ENCODE measurements at places on chromosomes 7 and 10.

DNA sequence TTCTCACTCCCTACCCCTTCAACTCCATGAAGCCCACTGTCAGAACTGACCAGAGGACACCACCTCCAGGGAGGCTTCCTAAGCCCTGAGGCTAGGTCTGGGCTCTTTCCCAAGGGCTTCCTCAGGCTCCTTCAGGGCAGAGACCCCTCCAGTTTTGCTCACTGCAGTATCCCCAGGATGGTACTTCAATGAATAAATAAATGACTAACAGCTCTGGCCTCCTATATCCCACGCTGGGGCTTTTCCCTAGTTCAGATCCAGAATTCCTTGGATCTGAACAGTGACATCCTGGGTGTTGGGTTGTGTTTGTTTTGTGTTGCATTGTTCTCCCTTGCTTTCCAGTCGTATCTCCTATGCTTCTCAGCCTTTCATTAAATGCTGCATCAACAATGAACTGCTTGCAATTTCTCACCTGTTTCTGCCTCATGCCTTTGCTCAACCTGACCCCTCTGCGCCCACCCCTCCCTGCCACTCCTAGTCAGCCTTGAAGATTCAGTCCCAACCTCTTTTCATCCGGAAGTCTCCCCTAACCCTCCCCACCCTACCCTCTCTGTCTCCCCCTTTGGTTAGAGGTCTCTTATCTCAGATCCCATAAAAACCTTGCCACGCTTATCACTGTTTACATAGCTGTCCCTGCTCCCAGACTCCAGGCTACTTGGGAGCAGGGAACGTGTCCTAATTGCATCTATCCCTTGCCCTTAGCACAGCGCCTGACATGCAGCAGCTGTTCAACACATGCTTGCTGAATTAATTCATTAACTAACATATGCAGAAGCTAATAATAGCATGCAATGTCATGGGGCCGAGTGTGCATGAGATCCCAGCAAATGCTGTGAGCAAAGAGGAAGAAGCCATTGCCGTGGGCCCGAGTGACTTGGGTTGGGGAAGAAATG lies 41.7 kb downstream of the PPP1R3C start:
- DNase-seq: no peak

DNA sequence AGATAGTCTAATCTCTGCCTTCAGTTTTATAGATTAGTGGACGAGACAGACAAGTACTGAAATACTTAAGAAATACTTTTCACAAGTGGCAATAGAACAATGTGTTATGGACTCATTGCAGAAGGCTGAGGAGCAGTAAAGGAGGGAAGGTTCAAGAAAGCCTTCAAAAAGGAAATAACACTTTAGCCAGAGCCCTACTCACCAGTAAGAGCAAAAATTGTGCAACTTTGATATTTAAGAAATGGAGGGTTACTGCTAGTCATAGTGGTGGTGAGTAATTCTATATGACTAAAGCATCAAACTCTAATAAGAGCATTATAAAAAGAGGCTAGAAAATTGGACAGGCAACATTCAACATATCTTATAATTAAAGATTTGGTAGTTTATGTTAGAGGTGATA lies 28.8 kb downstream of the PTPN12 start:
- DNase-seq: no peak

DNA sequence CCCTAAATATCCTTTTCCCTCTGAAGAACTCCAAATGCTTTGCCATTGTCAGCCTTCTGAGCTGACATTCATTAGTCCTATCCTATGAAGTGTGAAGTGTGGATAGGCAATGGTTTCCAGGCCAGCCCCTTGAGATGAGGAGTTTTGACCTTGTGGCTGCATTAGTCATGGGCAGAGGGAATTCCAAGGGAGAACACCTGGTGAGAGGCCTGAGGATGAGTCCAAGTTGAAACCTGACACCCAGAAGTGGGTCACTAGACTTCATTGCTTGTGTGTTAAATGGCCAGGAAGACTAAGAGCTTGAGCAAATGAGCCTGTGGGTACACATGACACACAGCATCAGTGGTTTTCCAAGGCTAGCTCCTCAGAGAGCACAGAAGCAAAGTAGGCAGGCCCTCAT lies 260.8 kb downstream of the SKAP2 start:
- no peak for DNase-seq

DNA sequence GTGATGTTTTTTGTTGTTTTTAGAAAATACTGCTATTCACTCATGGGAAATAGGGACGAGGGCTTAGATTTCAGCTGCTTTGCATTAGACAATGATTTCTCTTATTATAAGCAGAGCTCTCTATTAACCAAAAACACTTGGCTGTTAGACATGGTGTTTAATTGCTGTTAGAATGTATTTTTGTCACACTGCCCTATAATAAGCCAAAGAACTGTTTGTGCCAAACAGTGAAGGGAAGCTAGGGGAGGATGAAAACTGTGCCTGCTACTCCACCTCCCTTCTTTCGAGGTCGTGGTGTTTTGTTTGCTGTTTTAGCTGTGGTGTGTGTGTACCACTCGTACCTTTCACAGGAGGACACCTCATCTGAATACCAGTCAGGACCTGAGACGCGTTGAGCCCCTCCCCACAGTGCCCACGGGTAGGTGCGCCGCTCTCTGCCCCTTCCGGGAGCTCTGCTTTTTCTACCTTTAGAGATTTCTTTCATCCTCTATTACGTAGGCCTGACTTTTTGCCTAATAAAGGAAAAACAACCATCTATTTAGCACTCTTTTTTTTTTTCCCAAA lies 57.9 kb downstream of the CUX1 start:
- DNase-seq: no peak

DNA sequence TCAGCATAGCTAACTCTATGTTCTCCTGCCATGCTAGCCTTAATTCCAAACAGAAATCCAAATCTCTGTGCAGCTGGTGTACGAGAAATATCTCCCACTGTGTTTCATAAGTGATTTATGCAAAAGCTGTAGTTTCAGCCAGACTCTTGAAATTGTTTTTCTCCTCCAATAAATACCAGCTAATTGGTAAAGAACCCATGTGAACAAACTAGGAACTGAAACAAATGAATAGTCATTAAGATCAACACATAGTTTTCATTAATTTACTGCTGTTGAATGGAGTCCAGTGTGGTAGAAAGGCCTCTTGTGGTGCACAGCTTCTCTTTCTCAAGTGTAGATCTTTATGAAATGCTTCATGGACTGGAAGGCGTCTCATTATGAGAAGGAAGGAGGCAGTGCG lies 18.4 kb downstream of the PPP1R17 start:
- DNase-seq: no peak

DNA sequence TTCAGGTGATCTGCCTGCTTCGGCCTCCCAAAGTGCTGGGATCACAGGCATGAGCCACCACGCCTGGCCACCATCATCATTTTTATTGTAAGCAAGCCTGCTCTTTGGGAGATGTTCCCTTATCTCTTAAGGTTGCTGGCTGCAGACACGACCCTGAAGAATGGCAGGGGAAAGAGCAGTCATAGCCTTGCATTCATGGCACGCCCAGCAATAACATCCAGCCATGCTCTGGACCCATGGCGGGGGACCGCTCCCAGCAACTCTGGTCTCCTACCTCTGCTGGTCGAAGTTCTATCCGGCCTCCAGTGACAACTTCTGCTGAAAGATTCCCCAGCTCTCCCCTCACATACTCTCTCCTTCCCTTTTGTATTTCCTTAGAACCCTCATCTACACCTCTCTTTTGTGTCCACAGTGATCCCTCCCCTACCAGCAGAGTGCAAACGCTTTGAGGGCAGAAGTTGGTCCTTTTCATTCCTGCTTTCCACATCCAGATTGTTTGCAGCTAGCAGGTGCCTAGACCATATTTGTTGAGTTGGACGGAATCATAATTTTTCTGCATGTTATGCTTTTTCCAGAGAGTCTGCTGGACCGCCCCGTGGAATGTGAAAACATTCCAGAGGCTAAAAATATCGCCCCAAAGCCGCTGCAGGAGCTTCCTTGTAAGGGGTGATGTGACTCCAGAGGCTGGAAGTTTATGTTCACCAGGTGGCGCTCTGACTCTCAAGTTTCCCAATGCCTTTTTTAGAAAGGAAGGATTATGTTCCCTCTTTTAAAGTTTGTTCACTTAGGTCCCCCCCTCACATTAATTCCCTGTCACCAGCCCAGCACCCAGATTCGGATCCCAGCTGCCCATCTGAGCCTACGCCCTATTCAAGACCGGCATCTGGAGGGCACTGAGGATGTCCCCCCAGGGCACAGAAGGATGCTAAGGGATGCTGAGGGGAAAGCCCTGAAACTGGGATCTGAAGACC lies 4.3 kb upstream of the MARVELD1 start:
- DNase-seq: no peak

DNA sequence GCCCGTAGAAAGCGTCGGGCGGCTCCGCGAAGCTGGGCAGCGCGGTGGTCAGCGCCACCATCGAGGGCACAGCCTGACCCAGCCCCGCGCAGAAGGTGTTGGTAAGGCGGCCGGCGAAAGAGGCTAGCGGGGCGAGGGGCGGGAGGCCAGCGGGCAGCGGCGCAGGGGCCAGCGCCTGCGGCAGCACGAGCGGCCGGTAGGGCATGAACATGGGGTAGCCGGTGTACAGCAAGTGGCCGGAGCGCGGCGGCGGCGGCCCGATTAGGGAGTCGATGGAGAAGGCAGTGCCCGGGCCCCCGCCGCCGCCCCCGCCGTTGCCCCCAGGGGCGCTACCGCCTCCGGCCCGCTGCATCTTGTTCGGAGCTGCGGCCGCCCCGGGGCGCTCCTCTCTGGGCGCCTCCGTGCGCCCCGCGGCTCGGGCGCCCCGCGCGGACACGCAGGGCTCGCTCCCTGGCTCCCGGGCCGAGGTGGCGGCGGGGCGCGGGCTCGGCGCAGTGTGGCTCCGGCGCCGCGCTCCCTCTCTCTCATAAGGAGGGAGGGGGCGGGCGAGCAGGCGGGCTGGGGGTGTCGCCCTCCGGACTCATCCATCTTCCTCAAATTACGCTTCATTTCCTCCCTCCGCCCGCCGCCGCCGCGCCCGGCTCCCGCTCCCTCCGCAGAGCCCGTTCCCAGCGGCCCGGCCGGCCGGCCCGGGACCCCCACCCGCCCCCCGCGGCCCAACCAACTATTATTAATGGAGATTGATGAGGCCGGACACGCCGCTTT lies at the start of gene GBX1:
Gene GBX1, minus strand, starts transcription at position 498 of the 765 bp plus-strand sequence. Its CDS starts 146 bp downstream, at position 352.
- DNase-seq: no peak

DNA sequence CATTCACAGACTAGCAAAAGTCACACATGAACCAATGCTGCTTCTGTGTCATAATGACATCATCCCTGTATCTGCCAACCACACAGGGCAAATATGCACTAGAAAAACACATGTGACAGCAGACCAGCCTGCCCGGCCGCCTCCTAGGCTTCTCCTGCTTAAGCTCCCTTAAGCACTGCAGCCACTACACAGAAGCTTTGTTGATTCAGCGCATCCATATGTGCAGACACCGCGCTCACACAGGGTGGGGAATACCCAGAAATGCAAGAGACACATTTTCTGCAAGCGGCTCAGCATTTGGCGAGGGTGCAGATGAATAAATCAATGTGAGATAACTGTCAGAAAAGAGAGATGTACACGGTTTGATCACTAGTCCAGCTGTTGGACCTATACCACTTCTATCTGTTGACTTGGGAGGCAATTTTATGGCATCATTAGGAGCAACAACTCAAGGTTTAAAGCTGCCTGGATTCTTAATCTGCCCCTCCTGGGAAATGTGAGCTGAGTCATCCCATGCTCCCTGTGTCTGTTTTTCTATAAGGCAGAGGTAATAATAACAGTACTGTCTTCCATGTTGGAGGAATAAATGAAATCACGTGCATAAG lies 33.4 kb downstream of the CPXM2 start:
- DNase-seq: no peak

DNA sequence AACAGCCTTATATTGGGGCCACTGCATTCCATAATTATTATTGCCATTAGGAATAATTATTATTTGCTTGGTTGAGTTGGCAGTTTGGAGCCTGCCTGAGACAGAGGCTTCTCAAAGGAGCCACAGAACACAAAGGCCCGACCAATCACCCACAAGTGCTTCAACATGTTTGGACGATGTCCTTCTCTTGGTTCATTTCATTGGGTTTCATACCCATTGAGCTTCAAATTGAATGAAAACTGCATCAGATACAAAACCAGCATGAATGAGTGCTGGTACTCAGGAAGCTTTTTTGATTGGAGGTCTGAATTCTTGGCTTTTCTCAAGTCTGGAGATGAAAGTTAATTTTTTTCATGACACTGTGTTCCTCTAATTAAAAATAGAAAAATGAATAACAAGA lies 168.3 kb downstream of the CREB5 start:
- DNase-seq: no peak

DNA sequence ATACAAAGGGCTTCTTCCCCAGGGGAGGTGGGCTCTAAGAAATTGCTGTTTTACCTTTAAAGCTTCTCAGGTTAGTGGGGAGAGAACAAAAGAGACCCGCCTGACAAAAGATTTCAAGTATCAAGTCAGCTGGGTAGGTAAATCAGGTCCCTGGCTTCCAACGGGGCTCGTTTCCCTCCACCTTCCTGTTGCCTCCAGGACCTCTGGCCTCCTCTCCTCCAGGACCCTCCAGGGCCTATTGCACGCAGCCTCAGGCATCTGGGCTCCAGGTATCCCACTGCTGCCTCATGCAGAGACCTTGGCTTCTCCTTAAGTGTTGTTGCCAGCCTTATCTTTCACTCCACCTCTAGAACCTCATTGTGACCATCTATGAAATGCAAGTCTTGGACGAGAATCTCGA lies 2.9 kb downstream of the BNIP3 start:
- DNase-seq: no peak

DNA sequence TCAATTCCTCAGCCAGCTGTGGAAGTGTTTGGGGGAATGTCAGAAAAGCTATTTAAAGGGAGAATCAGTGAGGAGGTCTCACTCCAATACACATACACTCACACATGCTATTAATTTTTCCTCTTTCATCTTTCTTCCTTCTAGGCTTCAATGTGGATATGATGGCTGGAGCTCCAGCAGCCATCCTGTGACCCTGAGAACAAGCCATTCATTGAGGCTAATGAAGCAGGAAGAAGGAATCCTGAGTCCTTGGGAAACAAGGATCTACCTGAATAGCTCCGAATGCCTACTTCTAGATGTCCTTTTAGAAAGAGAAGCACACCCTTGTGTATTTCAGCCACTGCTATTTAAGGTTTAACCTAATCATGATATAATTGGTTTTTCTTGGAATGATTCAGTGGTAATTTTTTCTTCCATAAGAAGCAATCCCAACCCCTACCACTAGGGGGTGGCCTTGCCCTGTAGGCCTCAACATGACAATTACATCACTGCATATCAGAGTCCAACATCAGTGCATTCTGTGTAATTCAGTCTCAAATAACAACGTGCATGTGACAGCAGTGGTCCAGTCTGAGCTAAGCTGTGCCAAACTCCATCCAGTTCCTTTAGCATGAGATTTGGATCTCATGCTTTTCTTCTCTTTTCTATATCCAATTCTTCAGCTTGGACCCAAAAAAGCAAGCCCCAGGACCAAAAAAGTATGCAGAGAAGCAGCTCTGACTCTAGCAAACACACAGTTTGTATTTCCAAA lies 85.3 kb upstream of the ANKRD1 start:
- peak; percentile 0 for DNase-seq

GRCh38 chr7:92325858-92326257 lies 80.1 kb downstream of the ANKIB1 start:
- DNase-seq: no peak

- no peak for DNase-seq
Measured at GRCh38 chr10:30858499-30858898, 173.2 kb downstream of the ZNF438 start.

- DNase-seq: no peak
Measured at GRCh38 chr7:87159538-87159937, 7.3 kb downstream of the DMTF1 start.

Data from NCI-H1930 (cell line).